Tibial nerve (tissue), 4 donors: ENCODE measurements at places on chromosomes 12 and 14.

DNA sequence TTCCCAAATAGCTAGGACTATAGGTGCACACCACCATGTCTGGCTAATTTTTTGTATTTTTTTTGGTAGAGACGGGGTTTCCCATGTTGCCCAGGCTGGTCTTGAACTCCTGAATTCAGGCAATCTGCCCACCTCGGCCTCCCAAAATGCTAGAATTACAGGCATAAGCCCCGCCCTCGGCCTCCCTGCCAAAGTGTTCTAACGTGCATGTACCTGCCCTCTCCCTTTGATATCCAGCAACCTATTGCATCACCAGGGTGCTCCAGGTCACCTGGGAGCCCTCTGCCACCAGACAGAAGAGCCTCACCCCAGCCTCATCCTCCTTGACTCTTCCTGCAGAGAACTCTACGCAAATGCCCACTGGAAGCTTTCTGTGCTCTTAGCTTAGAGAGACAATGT lies 2.2 kb upstream of the EML1 start:
- no peaks in the 10 kb centered on the region for H3K27me3 ChIP-seq
- H3K36me3 ChIP-seq, result no peaks in the 10 kb centered on the region
- no peak overlapping the region for H3K27ac ChIP-seq
- DNase-seq, result no peak
- H3K4me1 ChIP-seq, result peaks cover 46% of the 10 kb centered on the region

DNA sequence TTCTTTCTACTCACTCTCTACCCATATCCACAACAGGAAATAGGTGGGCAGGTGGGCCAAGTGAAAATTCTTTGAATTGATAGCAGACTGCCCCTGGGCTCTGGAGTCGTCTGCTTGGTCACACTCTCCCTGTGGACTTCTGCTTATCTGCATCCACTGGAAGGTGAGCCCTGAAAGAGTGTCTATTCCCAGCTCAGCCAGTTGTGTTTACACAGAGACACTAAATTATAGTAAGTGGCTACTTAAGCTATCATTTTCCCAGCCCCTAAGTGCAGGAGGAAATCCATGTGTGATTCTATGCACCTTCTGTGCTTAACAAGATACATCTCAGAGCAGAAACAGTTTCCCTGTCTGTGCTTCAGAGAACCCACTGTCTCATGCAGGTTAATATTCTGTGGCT lies 338.4 kb downstream of the FUT8 start:
- H3K4me3 ChIP-seq, result no peak overlapping the region
- no peak overlapping the region for H3K27ac ChIP-seq
- H3K27me3 ChIP-seq, result no peaks in the 10 kb centered on the region
- no peak for DNase-seq

DNA sequence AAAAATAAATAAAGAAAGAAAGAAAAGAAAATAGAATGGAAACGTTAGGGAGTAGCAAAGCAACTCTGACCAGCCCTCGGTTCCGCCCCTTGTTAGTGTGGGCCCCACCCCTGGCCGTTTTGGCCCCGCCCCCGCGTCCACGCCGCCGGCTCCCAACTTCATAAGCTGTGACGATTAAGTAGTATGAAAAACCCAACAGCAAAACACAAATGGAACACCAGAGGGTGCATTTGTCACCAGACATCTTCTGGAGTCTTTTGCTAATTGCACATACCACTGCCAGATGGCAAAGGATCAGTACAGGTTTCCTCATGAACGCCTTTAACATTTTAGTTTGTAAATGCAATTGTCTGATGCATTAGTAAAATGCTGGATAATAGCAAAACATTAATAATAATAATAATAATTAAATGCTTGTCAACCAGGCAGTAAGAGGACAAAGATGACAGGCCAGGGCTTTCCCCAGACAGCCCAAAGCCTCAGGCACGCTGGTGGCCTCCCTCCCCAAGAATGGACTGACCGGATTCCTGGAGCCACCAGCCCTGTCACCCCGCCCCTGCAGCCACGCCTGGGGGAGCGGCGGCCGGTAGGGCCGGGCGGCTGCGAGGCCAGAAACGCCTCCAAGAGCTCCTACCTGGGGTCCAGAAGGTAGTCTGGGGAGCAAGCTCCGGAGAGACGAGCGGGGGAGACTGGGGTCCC lies 23.6 kb downstream of the HSP90AA1 start:
- H3K4me1 ChIP-seq, result peaks cover 10% of the 10 kb centered on the region
- no peak overlapping the region for H3K4me3 ChIP-seq
- peak; percentile 87 for DNase-seq
- no peaks in the 10 kb centered on the region for H3K36me3 ChIP-seq
- H3K27ac ChIP-seq, result no peak overlapping the region

- DNase-seq, result no peak
- H3K36me3 ChIP-seq, result no peaks in the 10 kb centered on the region
- H3K27ac ChIP-seq, result no peak overlapping the region
- H3K4me3 ChIP-seq, result no peak overlapping the region
- no peaks in the 10 kb centered on the region for H3K4me1 ChIP-seq
- H3K27me3 ChIP-seq, result no peaks in the 10 kb centered on the region
These were observed 103.8 kb downstream of the SLC16A7 start for GRCh38 chr12:59699421-59700152.

- H3K27me3 ChIP-seq, result no peaks in the 10 kb centered on the region
- H3K4me1 ChIP-seq, result no peaks in the 10 kb centered on the region
- peaks cover 5% of the 10 kb centered on the region for H3K36me3 ChIP-seq
- H3K27ac ChIP-seq, result no peak overlapping the region
These were observed 204.3 kb downstream of the PELI2 start for GRCh38 chr14:56322531-56322930.

DNA sequence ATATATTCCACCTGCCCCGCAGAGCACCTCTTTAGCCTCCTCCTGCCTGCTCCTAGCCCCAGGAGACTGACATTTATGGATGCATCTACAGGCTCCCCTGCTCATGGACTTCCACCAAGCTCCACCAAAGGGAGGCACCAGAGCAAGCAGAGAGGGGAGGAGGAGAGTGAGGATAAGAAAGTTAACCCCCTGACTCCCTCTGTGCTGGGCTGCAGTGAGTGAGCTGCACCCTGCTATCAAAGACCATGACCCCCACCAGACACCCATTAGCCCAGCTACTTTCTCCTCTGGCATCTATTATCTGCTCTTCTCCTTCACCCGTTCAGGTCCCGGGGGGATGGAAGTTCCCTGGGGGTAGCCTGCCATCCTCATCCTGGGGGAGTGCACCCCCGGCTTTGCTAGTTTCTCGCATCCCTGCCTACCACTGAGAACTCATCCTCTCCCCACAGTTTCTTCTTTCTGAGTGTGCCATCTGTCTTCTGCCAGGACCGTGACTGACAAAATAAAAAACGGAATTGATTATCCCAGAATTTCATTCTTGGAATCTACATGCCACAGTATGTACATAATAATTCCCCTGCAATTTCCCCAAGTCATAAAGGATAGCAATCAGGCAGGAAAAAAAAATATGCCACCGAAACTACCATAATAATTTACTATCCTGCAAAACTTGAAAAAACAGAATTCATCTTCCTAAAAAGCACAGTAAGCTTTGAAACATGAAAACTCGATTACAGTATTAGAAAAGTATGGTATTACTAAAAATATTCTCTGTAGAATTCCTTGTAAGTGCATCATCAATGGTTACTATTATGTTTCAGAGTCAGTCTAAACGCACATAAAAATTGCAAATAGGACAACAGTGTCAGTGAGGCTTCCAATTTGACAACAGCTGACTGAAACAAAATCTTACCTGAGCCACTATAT lies 45.2 kb downstream of the FOXN3 start:
- H3K27me3 ChIP-seq, result no peaks in the 10 kb centered on the region
- peaks cover 11% of the 10 kb centered on the region for H3K4me1 ChIP-seq
- no peak overlapping the region for H3K27ac ChIP-seq
- H3K36me3 ChIP-seq, result no peaks in the 10 kb centered on the region

GRCh38 chr12:51012570-51013236 lies 13.5 kb downstream of the SLC11A2 start:
- DNase-seq, result no peak
- peaks cover 3% of the 10 kb centered on the region for H3K4me1 ChIP-seq
- no peak overlapping the region for H3K4me3 ChIP-seq
- H3K27me3 ChIP-seq, result no peaks in the 10 kb centered on the region
- H3K36me3 ChIP-seq, result no peaks in the 10 kb centered on the region

GRCh38 chr12:2384533-2385351 lies 332.0 kb downstream of the CACNA1C start:
- H3K4me3 ChIP-seq, result no peak overlapping the region
- H3K27ac ChIP-seq, result peak overlapping the region; percentile 68
- no peaks in the 10 kb centered on the region for H3K36me3 ChIP-seq
- DNase-seq, result no peak

DNA sequence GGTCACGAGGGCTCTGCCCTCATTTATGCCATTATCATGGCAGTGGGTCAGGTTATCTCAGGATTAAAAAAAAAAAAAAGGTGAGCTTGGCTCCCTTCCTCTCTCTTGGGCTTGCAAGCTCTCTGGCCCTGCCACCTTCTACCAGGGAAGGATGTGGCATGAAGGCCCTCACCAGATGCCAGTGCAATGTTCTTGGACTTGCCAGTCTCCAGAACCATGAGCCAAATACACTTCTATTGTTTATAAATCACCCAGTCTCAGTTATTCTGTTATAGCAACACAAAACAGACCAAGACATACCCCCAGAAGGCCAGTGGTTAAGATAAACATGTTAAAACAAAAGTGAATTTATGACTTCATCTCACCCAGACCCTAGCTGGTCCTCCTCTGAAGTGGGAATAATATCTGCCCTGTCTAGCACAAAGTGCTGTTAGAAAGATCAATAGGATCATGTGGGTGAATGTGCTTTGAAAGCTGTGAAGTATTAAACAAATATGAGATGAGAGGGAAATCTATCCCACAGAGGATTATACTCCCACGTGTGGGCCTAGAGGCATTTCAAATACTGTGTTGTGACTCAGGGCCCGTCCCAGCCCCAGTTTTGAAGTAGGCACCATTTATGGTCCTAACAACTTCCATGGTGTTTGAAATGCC lies 88.6 kb downstream of the NINJ2 start:
- DNase-seq, result no peak
- no peak overlapping the region for H3K27ac ChIP-seq
- peaks cover 28% of the 10 kb centered on the region for H3K4me1 ChIP-seq
- H3K36me3 ChIP-seq, result no peaks in the 10 kb centered on the region

- no peaks in the 10 kb centered on the region for H3K36me3 ChIP-seq
- H3K27ac ChIP-seq, result no peak overlapping the region
- H3K27me3 ChIP-seq, result no peaks in the 10 kb centered on the region
- peaks cover 4% of the 10 kb centered on the region for H3K4me1 ChIP-seq
- DNase-seq, result no peak
These were observed 30.0 kb downstream of the NOC4L start for GRCh38 chr12:132174015-132174838.

DNA sequence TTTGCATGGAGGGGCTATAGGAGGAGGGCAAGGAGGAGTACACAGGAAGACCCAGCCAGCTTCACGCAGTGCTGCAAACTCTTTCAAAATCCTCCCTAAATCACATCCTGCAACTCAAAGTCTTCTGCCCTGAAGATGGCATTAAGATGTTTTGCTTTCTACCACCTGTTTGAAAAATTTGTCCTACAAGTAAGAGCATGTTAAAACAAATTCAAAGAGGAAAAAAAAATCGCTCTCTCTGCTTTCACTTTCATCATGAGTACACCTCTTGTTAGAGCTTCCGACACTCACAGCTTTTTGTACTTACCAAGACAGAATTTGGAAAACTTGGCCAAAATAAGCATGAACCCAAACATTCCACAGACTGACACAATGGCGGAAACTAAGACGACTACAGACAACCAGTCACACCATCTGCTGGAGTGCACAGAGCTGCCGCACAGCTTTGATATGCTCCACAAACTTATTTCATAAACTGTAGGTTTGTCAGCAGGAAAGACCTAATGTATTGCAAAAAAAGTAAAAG lies 21.3 kb downstream of the GCH1 start:
- DNase-seq, result no peak
- H3K4me1 ChIP-seq, result peaks cover 17% of the 10 kb centered on the region
- peak overlapping the region; percentile 65 for H3K27ac ChIP-seq
- no peaks in the 10 kb centered on the region for H3K27me3 ChIP-seq

- no peak overlapping the region for H3K27ac ChIP-seq
- H3K4me3 ChIP-seq, result no peak overlapping the region
- no peaks in the 10 kb centered on the region for H3K27me3 ChIP-seq
- DNase-seq, result no peak
- peaks cover 13% of the 10 kb centered on the region for H3K36me3 ChIP-seq
These were observed 10.5 kb downstream of the CINP start for GRCh38 chr14:102352213-102352612.
